Myocyte (in vitro differentiated cells): ENCODE measurements at places on chromosomes 3 and 15. TPM values are rescaled to one million over a fixed set of nuclear protein-coding genes. Genes with fewer than 3 reads are reported as not detected.

DISP2 gene
- total RNA-seq = 1.6 and 3.5 TPM in 2 replicates

LRRIQ4 gene
- not detected in 2 replicates for total RNA-seq

- DNase-seq = no peak
Observed at GRCh38 chr3:14246414-14246813, 67.8 kb downstream of the LSM3 start.

GRCh38 chr3:125428216-125428830 lies 53.2 kb upstream of the ZNF148 start:
- DNase-seq = peak; percentile 72

GRCh38 chr3:42061713-42062380 lies 29.3 kb upstream of the TRAK1 start:
- peak; percentile 100 for DNase-seq

GRCh38 chr3:94071713-94072284 lies 8.9 kb downstream of the NSUN3 start:
- no peak for DNase-seq

GRCh38 chr3:177357352-177358090 lies 160.2 kb upstream of the TBL1XR1 start:
- peak; percentile 78 for DNase-seq
